ENCODE measurements at places on chromosomes 4 and X. TPM values are rescaled to one million over a fixed set of nuclear protein-coding genes. Genes with fewer than 3 reads are reported as not detected.

SGMS2 gene
- 12.3 TPM for total RNA-seq

NWD2 gene
- not detected for total RNA-seq

WDR19 gene
- total RNA-seq: 14.5 TPM

THOC2 gene
- 30.4 TPM for total RNA-seq

CPXCR1 gene
- total RNA-seq: not detected

MXRA5 gene
- total RNA-seq: 3.4 TPM

PNPLA4 gene
- total RNA-seq: 22.1 TPM

DNA sequence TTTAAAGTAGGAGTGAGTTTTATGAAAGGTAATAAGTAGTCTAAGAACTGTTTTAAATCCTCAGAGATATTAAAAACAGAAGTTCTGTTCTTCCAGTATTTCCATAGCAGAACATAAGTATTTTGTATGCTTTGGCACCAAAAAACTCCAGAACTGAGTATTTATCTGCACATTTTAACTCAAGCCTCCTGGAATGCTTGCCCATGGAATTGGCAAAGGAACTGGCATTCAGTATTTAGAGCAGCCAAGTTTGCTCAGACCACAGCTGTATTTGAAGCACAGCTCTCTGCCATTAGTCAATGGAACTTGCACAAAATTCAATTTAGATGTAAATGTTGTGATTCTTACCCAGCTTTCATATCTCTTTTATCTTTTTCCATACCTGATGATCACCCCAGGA lies 42.2 kb downstream of the NDNF start:
- DNase-seq: no peak

- no peak for DNase-seq
Observed at GRCh38 chrX:118520216-118521206, 24.9 kb downstream of the DOCK11 start.

GRCh38 chr4:54877006-54877405 lies 219.2 kb downstream of the KIT start:
- no peak for DNase-seq

DNA sequence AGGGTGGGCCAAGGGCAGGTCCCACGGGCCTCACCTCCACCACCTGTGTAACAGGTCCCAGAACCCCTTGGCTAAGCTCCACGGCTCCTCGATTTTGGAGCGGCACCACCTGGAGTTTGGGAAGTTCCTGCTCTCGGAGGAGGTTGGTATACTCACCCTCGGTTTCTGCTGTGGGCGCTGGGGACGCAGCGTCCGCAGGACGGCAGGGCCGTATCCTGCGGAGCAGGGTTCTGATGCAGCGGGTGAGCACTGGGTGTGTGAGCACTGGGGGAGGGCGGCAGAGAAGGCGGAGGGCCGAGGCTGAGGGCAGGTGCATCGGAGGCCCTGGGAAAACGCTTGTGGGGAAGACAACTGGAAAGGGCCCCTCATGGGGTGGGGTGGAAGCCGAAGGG lies 11.0 kb downstream of the ATP5ME start:
- DNase-seq: no peak

DNA sequence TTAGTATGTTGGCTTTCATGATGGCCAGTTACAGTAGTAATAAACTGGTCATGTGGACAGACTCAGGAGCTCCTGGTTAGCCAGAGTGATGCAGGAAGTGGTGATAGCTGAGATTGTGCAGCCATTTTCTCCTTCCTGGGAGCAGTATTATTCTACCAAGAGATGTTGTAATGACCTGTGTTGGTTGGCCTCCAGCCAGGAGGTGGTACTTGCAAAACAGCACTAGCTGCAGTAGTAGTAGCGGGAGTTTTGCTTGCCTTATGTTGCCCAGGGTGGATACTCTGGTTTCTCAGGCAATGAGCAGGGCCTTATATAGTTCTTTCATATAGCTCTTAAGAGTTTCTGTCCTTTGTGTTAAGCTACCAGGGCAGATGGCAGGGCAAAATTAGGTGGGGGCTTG lies 998.8 kb downstream of the GLUD2 start:
- no peak for DNase-seq

- DNase-seq: no peak
Observed at GRCh38 chrX:48683411-48683982, at the start of gene WAS. WAS (plus strand) TSS chrX:48683799; CDS start chrX:48683854, 55 bp downstream.

- DNase-seq: no peak
Observed at GRCh38 chr4:6855692-6856297, 53.8 kb upstream of the TBC1D14 start.

- peak; percentile 57 for DNase-seq
Observed at GRCh38 chrX:150849996-150850720, 48.3 kb downstream of the CD99L2 start.

DNA sequence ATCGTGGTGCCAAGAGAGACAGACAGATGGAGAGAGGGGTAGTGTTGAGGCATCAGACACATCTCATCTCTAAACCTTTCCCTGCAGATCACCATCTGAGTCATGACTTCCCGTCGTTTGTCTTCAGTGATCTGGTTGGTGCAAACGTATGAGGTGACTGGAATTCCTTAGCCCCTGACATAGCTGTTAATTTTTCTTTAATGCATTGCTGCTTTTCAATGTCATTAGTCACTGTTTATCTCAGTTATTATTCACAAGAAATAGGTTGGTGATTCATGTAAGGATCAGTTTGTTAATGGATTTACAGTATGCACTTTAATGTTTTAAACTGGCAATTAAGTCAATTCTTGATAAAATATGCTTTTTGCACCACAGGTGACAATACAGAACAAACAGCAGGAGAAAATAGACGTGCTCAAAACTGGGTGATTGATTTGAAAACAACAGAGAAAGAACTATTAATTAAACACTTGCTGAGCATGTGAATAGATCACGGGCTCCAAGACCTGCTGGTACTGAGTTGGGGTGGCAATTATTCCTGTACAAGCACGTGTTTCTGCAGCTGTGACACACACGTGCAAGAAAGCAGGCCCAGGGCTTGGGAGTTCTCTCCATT lies 1.3 kb upstream of the TMEM154 start:
- no peak for DNase-seq

DNA sequence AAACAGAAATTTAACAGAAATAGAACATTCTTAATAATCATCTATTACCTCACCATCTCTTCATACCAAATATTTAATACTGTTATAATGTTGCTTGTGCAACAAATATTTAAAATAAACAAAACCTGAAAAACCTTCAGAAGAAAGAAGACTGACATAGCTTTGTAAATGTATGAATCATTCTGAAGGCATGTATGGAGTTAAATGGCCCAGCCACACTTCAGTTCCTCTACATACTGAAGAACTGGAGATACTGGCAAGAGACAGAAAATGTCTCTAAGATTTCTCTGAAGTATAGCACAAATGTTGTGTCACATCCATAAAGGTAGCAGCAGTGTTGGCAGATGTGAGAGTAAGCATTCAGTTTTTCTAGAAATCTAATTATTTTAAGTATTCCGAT lies 275.3 kb upstream of the FGF13 start:
- DNase-seq: no peak

DNA sequence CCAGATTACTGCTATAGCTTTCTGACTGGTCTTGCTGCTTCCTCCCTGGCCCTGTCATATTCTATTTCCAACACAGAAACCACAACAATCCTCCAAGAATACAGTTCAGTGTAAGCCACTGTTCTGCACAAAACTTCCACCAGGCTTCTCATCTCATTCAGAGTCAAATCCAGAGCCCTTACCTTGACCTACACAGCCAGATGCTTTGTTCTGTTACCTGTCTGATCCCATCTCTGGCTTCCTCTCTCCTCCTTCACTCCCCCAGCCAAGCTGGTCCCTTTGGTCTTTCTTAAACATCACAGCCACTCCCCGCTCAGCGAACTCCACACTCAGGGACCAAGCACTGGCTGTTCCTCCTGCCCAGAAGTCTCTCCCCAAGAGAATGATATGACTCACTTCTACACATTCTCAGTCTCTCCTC lies 84.8 kb upstream of the BMP2K start:
- no peak for DNase-seq

DNA sequence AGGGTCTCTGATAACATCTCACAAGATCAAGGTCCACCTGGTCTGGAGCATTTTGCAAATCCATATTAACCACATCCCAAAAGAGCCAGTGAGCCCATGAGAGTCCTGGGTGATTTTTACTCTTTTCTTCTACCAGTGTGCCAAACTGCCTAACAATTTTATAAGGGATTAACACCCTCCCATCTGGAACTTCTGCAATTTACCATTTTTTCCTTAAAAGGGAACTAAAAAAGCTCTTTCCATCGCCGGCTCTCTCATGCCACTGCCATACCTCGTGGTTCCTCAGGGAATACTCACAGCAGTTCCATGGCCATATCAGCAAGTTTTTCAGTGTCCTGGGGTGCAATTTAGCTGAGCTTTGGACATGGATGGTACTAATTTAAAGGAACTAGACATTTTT lies 55.7 kb downstream of the SEPSECS start:
- DNase-seq: no peak

DNA sequence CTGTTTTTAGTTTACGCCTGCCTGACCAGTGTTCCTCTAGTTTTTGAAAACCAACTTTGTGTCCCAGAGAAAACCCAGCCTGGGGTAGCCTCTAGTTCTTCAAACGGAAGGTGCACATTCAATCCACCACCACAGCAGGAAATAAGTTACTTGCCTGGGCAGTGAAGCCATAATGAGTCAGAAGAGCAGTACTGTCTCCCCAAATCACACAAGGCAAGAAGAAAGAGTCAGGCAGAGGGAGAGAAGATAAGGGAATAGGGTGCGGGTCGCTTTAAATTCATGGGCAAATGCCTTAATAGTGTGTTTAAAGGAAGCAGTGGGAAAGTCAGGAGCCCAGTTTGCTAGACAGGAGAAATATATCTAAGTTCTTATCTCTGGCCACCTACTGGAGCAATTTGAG lies 333.8 kb upstream of the GRIA3 start:
- DNase-seq: no peak
